Amygdala (tissue), 56 donors: ENCODE measurements at places on chromosomes 7 and 10.
A peak's percentile ranks its signal among the peaks of the same experiment; 100 is the strongest.

DNA sequence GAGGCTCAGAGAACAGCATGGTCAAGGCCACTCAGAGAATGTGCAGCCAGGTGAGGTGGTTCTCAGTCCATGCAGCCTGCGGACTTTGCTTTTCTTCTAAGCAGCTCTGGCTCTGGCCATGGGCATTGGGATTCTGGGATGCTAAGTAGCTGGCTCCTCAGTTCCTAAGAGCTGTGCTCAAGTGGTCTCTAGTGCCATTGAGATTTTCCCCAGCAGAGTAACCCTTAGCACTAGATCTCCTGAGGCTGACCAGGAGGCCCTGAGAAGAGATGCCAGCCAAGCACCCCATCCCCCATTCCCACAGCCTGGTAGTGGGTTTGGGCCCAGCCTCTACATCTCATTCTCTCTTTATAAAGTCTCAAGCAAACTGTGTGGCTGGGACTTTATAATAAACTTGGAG, 77.1 kb downstream of the KCNMA1 start:
- DNase-seq: no peak

DNA sequence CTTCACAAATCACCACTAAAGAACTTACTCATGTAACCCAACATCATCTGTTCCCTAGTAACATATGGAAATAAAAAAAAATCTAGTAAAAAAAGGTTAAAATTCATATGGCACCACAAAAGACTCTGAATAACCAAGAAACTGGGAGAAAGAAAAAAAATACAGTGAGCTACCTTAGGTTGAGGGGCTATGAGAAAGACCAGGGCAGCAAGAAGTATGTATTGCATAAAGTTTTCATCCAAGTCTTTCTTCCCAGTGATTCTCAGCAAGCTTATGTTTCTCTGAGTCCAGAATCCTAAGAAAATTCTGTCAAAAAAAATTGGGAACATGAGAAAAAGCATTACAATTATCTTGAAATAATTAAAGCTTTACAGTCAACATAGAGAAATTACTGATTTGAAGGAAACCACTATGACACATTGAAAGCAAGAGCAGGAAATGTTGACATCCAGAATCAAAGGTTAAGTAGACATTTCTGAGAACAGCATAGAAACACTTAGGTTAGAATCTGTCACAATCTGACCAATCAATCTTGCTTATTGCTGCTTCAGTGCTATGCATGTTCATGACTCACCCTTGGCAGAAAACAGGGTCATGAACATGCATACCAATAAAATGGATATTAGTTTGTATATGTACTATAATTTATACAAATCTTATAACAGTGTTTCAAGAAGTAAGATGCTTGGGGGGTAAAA, 494.0 kb upstream of the POT1 start:
- no peak for DNase-seq

GRCh38 chr7:523347-524336, 4.0 kb upstream of the PDGFA start:
- no peak for DNase-seq

DNA sequence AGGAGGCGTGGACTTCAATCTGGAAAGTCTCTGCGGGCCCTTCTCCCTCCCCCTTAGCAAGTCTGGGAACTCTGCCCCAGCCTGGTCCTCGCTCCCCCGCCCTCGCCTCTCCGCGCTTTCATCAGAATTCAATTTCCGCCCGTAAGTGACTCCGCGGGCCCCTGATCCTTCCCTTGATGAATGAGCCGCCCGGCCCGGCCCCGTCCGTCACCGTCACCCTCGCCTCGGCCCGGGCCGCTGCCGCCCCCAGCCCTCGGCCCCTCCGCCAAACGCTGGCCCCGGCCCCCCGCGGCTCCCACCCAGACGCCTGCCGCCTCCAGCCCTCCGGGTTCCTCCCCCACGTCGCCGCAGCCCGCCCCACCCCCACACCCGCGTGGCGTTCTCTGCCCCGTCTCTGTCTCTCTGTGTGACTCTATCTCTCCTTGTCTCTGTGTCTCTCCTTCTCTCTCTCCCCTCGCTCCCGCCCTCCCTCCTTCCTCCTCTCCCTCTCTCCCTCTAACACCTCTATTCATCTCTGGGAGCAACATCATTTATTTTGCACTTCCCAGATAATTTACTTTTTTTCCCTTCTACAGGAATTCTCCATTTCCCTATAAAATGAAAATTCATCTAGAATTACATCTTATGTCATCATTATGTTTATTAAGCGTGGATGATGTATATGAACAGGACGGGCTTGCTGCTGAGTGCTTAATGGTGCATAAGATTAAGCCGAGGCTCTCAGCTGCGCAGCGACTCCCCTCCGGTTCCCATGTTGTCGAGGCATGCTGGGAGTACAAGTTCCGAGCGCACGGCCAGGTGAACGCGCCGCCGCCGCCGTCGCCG, 91.2 kb upstream of the PAX2 start:
- no peak for DNase-seq

DNA sequence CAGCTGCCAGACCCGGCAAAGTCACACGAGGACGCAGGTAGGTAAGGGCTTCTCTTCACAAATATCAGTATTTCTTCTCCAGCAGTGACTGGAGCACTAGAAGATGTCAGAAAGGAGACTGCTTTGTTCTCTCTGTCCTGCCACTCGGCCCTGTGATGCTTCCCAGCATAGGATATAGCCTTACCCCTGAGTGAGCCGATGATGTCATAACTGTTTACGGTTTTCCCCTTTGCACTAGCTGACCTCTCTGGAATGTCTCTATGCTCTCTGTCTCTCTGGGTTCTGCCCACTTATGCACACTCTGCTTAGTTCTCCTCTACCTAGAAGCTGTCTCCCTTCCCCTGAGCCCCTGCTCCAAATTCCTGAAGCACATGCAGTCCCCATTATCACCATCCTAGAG, 167.5 kb upstream of the PODXL start:
- no peak for DNase-seq

- DNase-seq: no peak
These were observed 113.8 kb upstream of the SKAP2 start for GRCh38 chr7:26978146-26978545.

DNA sequence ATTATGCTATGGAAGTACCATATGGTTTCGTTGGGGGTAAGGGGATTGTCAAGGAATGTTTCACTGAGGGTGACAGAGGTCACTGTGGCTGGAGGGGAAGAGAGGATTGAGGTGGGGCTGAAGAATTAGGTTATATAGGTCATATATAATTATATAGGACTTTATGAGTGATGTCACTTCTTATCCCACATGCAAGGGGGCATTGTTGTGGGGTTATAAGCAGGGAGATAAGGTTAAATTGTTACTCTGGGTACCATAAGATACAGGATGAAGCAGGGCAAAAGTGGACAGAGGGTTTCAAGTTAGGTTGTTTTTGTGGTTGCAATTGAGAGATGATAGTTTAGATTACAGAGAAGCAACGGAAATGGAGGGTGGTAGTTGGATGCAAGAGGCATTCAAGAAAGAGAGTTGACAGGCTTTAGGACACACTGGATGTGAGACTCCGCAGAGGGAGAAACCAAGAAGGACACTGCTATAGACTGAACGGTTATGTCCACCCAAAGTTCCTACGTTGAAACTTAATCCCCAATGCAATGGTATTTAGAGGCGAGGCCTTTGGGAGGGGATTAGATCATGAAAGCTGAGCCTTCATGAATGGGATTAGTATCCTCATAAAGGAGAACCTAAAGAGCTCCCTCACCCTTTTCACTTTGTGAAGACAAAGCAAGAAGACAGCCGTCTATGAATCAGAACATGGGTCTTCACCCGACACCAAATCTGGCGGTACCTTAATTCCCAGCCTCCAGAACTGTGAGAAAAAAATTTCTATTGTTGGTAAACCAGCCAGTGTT, 7.0 kb upstream of the PRR15 start:
- no peak for DNase-seq

GRCh38 chr7:1973321-1974251, 259.2 kb downstream of the MAD1L1 start:
- DNase-seq: no peak

- no peak for DNase-seq
These were observed 3.5 kb downstream of the CYP26C1 start for GRCh38 chr10:93063977-93064660.

DNA sequence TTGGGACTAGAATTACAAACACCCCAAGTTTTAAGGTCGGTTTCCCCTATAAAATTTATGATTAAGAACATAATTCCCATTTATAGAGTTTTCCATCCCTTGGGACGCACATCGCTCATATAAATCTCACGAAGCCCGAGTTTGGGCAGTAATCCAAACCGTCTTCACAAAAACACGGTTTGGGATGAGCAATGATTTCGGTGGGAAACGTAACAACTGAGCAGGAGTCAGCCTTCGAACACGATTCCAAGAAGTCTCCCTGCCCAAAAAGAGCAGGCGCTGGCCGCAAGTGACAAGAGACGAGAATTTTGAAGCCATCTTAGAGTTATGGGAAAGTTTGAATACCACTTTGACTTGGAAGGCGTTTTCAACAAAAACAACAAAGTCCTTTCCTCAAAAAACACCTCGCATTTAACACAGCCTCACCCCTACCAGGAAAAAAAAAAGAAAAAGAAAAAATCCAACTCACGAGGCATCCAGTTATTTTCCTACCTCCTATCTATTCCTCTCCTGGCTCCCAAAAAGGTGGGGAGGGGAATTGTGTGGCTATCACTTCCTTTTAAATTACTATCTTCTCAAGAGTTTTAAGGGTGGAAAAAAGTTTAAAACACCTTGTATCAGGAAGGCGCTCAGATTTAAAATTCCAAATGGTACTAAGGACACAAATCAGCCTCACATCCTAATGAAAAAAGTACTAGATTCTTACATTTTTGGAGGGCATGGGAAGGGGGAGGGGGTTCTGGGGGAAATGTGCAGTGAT, 1.6 kb downstream of the SEPHS1 start:
- no peak for DNase-seq

GRCh38 chr10:99364125-99364524, 35.0 kb downstream of the CNNM1 start:
- no peak for DNase-seq

- no peak for DNase-seq
These were observed 77.7 kb downstream of the VIPR2 start for GRCh38 chr7:159066816-159067575.

DNA sequence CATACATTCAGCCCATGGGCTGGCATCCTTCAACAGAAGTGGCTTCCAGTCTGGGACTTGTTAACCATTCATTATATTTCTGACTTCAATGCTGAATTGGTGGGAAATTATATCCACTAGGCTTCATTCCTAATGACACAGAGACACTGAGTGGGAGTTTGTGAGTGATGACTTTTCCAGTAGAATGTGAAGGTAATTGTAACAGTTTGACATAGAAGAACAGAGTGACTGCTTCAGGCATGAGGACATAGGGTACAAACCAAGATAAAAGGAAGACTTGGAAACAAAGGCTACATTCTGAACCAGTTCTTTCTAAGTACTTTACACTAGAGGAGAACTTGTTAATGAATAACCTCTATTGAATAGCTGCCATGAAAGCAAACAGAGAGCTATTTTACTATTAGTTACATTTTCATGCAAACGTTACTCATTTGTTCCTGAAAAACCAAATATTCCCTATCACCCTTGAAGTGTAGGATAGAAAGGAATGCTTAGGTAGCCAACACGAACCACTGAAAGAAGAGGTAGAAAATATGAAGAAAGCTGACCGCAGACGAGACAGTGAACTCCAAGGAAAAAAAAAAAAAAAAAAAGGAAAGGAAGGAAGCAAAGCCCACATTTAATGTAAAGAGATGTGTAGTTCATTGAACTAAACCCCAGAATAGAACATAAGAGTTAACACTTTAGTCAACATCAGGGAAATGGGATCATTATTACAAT, 237.0 kb upstream of the SEMA3C start:
- DNase-seq: no peak

GRCh38 chr7:36037121-36037662, 115.9 kb upstream of the EEPD1 start:
- DNase-seq: peak; percentile 43

DNA sequence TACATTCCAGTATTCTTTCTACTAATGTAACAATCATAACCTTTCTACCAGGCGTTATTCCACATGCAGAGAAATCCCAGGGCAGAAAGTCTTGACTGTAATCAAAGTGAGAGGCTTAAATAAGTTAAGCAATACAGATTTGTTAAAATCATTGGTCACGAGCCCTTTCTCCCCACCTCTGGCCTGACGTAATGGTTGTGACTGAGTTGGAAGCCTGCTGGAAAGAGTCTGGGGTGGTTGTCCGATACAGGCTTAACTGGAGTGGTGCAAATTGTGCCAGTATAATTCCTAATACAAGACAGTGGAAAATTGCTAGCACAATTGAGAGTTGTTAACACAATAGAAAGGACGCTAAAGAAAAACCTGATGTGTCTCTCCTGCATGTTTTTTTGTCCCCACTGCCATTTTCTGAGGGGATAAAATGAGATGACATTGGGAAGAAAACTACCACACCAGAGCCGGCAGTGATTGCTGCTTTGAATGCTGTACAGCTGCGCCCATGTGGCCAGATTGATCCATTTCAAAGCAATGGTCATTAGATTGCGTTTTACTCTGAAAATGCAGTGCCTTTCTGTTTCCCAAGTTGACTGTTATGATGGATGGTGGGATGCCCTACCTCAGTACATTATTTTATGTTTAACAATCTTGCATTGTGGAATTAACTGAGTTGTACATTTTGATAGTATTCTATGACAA, 190.8 kb downstream of the POU6F2 start:
- DNase-seq: no peak

GRCh38 chr10:66519616-66520015, 406.2 kb upstream of the LRRTM3 start:
- no peak for DNase-seq

DNA sequence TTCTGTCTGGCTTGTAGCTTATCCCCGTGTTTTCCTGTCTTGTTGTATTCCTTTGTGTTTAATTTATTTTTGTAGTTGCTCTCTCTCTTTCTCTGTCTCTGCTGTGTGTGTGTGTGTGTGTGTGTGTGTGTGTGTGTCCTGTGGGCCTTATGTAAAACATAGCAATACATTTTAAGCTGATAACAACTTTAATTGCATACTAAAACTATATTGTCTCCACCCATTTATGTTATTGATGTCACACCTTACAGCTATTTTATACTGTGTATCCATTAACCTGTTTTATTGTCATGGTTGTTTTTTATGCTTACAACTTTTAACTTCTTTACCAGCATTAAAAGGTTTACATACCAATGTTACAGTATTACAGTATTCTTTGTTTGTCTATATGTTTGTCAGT, 293.6 kb downstream of the SUGCT start:
- no peak for DNase-seq

DNA sequence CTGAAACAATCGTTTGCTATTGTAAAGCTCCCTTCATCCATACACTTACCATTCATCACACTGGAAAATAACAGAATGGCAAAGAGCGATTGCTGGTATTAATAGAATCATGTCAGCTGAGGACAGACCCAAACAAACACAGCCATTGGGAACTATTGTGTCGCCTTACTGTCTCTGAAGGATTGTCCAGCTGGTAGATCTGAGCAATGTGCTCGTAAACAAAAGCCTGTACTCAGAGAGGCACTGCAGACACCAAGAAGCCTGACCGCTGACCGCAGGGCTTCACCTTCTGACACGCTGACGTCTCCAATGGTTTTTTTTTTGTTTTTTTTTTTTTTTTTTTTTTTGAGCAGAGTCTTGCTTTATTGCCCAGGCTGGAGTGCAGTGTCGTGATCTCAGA, 151.0 kb upstream of the FRMD4A start:
- peak; percentile 71 for DNase-seq

GRCh38 chr7:105885387-105886111, 9.2 kb upstream of the ATXN7L1 start:
- no peak for DNase-seq
